ENCODE measurements at places on chromosomes 2 and 18.

- DNase-seq = peak; percentile 58
Observed at GRCh38 chr2:3536682-3537632, 17.6 kb upstream of the ADI1 start.

- no peak for DNase-seq
Observed at GRCh38 chr2:128817171-128817570, 498.5 kb upstream of the HS6ST1 start.

DNA sequence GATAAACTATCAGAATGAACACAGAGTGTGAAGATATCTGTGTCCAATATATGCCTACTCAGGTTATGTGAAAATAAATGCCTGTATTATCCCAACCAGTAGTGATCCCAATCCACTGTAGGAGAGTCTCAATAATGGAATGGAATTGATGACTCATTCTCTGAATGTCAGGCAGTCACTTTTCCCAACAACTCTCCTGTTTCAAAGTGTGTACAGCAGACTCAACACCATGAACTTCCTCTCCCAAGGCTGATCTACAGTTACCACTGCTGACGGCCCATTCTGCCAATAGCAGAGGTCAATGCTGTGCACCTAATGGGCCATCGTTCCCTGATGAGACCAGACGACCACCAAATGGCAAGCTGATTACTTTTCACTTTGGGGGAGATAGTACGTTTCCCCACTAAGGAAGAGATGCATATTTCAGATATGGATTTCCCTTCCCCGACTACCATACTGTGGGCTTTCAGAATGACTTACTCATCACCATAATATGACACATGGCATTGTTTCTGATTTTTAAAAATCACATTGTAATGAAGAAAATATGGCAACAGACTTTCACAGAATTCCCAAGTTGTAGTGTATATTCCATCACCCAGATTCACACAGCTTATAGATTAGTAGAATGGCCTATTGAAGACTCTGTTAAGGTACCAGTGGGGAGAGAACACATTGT, 601.7 kb upstream of the VRK2 start:
- peak; percentile 42 for DNase-seq

DNA sequence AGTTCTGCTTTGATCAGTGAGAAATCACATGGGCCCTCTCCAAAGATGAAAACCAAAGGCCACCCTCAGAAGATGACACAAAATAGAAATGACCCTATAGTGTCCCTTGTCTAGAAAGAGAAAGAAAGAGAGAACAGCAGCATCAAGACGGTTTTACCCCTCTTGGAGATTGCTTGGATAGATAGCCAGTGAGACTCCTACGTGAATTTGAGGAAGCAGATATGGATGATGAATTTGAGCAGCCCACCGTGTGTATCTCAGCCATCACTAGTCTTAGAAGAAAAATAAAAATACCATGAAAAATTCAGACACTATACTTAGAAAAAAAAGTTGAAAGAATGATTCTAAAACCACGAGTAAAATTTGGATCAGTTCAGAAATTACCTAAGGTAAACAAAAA, 329.1 kb upstream of the CNTNAP5 start:
- no peak for DNase-seq

DNA sequence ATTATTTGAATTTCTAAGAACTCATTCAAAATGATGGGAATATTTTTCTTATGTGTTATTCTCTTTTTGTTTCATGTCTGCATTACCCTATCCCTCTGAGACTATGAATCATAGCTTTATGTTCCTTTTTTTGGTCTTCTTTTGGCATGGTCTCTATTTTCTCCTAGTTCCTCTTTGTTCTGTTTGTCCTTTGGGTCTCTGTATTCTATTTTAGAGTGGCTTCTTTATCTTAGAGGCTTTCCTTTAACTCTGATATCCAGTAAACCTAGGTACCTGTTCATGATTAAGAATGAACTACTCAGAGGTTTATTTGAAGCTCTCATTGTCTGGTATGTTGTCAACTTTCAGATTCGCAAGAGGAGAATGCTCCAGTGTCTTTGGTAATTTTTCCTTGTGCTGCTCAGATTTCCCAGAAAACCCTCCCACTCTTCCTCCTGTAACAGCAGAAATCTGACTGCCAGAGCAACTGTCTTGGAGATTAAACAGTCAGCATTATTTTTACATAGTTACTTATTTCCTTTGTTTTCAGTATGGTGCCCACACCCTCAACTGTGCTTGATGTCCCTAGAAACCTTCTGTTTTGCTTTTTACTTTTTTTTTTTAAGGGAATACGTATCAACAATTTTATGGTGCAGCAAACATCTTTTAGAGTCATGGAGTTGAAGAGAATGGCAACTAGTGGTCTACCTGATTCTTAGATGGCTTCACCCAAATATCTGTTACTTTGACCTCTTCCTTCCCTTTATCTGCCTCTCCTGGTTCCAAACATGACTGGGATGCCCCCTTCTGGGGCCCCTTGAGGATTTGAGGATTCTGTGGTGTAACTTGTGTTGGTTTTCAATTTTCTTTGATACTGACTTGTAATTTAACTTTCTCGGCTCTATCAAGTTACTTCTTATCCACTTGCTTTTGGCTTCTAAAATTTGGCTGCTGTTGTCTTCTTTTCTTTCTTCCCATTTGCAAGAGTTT, 92.0 kb downstream of the DPP10 start:
- peak; percentile 87 for DNase-seq

GRCh38 chr2:225999692-226000091, 600.2 kb downstream of the NYAP2 start:
- no peak for DNase-seq

GRCh38 chr18:11669271-11669947, 19.7 kb upstream of the GNAL start:
- no peak for DNase-seq

GRCh38 chr2:200496696-200497095, 13.2 kb downstream of the KCTD18 start:
- DNase-seq = no peak

DNA sequence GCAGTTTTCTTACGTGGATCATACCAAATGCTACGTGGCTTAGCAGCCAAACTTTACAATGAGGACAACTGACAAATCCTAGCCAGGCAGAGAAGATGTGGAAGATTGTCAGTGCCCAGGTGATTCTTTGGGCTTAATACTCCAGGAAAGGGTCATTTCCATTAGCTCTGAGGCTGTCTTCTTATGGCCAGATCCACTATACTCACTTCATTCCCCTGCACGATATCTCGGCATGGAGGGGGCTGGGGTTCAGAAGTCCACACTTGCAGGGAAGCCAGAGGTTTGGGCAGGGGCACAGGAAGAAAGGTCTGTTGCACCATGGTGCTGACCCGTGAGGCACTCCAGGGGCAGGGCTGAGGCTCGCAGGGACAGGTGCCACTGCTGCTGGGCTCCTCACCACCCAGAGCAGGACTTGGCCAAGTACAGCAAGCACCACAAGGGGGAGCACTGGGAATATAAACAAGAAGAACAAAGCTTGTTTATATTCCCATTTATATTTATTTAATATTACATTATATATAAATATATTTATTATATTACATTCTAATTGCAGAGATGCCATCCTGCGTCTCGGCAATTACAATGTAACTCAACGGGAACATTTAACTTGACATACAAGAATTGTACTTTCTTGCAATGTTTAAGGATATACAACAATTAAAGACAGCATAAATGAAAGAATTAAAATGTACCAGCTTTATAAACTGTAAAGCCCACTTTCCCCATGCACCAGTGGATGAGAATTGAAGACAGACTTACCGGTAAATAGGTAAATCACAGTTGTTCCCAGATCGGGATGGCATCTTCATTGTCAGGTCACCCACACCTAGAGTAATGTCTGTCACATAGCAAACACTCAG, 27.2 kb downstream of the CLUL1 start:
- peak; percentile 35 for DNase-seq

DNA sequence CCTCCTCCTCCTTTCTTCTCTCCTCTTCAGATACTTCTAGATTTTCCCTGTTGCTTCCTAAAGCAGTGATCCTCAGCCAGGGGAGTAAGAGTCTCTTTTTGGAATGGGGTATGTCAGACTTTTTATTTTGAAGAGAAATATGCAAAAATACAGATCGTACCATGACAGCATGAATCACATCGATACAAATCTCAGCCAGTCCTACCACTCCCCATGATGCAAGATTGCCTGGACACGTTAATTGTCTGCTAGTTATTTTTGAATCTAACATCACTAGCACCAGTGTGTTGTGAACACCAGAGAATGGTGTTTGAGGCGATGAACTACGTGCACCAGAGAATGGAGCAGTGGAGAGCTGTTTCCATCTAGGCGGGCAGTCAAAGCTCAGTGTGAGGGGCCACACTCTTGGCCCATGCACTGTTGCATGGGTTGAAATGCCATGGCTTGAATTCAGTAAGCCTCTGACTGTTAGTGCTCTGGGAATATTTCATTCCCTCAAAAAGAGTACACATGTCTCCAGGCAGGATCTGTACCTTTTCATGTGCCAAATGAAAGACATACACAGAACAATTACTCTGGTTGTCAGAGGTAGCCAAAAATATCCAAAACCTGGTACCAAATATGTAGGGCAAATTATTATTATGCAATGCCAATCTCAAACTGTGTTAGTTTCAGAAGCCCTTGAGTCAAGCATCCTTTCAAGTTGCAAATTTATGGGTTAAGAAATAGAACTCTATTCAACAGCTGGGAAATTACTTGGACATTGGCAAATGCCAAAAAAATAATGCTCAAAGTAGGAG, 46.3 kb upstream of the RALBP1 start:
- DNase-seq = no peak

DNA sequence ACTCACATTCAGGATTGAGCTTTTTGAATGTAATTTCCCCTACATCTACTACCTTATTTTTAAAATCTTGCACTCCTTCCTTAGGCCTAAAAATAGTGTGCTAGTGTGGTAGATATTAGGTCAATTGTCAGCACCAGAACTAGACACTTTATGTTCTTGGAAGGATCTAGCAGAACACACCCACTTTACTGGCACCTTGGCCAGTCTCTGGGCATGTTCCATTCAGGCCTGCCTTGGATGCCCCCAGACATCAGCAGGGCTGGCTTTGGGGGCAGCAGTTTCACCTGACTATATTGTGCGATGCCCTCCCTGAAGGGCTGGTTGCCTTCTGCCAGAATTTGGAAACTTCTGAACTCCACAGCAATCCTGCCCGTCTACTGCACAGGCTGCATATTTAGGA, 15.3 kb upstream of the NFE2L2 start:
- DNase-seq = no peak

DNA sequence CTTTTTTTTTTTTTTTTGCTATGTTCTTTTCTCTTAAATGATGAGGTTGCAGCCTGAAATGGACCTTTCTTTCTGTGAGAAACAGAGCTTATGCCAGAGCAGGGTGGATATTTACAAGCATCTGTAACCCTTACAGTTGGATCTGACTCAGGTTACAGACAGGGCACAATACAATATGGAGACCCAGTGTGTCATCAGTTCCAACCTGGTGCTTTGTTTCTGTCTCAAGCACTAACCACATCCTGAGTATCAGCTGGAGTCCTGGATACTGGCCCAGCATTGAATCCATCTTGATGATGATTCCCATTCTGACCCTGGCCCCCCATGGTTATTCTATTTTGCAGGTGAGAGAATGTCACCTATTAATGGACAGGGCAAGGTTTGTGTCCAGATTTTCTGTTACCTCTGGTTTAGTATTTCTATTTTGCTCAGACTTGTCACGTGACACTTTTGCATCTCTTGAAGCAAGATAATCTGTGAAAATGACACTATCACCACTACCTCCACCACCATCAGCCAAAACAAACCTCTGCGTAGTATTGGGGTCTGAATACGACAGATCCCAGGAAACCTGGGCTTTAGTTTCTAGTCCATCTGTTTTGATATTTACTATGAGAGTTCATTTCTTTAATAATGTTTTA, 174.0 kb downstream of the CCDC85A start:
- DNase-seq = no peak

- DNase-seq = no peak
Observed at GRCh38 chr2:236642584-236643291, 73.1 kb downstream of the ACKR3 start.

- DNase-seq = no peak
Observed at GRCh38 chr2:81481994-81482368, 1177.4 kb upstream of the LRRTM1 start.

DNA sequence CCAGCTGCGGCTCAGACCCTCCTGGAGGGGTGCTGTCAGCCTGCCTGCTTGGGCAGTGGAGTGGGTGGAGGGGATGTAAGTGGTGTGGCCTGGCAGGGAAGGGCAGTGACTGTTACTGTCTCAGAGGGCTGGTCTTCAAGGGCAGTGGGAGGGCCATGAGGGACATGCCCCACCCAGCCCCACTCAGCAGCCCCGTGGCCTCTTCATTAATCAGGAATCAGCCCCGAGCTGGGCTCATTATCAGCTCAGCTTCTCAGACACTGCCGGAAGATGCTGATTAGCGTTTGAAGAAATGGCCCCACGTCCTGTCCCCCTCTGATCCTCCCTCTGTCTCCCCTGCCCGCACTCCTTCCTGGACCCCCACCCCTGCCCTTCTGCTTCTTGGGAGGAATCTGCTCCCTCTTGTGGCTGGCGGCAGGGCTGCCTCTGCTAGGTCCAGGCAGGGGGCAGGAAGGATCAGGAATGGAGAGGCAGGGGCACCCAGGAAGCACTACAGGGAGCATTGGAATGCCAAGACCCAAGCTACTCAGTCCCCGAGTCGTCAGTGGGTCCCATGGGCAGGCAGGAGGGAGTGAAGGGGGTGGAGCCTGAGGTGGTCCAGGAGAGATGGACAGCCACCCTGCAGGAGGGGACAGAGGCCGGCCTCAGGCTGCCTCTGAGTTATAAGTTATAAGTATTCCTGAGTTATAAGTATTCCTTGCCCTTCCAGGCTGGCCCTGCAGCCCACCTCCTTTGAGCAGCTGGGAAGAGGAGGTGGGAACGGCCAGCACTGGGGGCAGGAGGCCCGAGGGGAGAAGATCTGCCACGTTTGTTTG, 7.0 kb downstream of the ASIC4 start:
- no peak for DNase-seq

Data from MV-4-11 (cell line).